ENCODE measurements at places on chromosomes 16 and 17.

- DNase-seq: no peak
Observed at GRCh38 chr16:15829460-15829859, 27.4 kb downstream of the MYH11 start.

GRCh38 chr16:79171504-79171903, 429.0 kb downstream of the MAF start:
- DNase-seq: no peak

GRCh38 chr17:80425835-80426426, 11.0 kb downstream of the ENDOV start:
- DNase-seq: no peak

GRCh38 chr16:77445324-77445723, 10.5 kb upstream of the ADAMTS18 start:
- no peak for DNase-seq

GRCh38 chr17:43720311-43721060, 38.1 kb downstream of the SOST start:
- peak; percentile 71 for DNase-seq

DNA sequence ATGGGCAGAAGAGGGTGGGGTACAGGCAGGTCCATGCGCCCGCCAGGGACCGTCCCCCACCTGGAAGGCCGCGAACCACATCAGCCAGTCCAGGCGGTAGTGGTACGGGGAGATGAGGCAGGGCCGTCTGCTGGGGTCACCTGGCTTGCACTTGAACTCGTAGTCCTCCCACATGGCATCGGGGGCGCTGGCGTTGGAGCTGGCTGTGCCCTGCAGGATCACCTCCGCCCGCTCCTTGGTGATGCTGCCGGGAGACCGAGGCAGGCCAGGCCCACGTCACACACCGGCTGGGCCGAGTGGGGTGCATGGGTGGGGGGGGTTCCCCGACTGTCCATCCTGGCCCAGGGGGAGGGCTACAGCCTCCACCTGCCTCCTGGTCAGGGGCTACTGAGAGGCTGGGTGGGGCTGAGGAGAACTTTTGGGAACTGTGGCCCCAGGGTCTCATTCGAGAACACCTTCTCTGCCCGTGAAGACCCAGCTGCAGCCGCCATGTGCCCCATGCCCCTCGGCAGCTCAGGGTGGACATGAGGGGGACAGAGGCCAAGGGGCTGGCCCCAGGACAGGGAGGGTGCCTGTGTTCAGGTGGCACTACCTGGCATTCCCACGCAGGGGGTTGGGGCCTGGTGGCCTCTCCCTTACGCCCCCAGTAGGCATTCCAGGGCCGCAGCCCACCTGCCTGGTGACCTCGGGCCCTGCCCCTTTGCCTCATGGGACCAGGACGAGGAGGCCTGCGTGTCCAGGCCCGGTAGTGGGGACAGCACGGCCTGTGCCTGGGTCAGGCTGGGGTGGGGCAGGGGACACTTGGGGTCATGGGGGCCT, 69.5 kb upstream of the GNG13 start:
- DNase-seq: no peak

GRCh38 chr17:74832421-74832820, 27.3 kb downstream of the GRIN2C start:
- DNase-seq: no peak

DNA sequence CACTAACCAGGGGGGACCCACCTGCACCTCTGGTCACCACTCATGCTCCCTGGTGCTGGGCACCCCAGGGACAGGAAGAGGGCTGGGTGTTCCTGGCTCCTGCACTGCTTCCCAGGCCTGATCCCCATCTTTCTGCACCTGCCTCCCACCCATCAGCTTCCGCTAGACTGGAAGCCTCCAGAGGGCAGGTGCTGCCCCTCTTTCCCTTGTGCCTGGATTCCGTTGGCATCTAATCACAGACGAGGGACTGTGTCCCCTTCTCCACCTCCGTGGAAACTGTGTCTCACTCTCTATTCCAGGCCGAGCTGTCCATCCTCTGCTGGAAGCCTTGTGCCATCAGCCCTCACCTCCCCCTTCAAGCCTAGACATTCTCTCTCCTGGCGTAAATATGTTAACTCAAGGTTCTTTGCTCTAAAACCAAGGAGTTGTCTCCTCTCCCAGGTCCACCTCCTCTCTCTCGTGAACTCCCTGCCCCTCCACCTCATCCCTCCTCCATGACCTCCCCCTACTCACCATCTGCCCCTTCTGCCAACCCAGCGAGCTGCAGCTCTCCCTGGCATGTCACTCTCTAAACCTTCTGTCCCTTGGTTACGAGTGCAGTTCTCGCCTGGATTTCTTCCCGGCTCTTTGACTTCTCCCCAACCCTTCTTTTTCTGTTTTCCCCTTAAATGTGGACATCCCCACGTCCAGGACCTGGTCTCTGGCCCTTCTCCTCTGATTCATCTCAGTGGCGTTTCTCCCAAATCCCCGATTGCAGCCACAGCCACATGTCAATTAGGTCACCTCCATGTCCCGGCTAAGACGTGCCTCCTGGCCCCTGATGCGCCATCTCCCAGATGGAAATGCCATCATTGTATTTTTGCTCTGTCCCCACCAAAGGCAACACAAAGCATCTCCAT, 107.7 kb downstream of the SEC14L1 start:
- no peak for DNase-seq

GRCh38 chr16:5024632-5025031, 9.1 kb downstream of the NAGPA start:
- no peak for DNase-seq

GRCh38 chr17:3907483-3908216, 8.6 kb downstream of the P2RX1 start:
- DNase-seq: no peak

DNA sequence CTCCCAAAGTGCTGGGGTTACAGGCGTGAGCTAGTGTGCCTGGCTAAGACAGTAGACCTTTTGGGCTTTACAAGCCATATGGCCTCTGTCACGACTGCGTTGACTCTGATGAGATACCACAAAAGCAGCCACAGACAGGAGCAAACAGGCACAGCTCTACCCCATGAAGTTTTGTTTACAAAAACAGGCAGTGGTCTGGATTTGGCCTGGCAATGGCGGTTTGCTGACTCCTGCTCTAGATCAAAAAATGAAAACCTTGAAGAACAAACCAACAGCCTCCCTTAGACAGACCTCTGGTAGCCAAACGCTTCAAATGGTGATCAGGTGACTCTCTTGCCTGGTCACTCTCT, 20.7 kb downstream of the SLC43A2 start:
- DNase-seq: no peak

DNA sequence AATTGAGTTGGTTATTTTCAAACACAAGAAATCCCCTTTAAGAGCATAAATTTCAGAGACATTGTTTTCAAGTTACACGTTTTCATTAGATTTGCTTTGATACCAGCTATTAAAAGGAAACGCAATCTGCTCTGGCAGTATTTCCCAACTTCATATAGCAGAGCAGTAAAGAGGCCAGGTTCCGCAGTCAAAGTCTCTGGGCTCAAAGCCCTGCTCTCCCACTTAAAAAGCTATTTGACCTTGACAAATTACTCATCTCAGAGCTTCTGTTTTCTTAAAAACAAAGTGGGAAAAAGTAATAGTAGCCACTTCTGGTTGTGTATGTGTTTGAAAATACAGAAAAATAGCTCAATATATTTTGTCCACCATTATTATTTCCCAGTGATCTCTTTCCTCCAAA, 89.7 kb upstream of the CDYL2 start:
- DNase-seq: no peak

GRCh38 chr17:42920922-42921321, 20.3 kb downstream of the G6PC1 start:
- no peak for DNase-seq

DNA sequence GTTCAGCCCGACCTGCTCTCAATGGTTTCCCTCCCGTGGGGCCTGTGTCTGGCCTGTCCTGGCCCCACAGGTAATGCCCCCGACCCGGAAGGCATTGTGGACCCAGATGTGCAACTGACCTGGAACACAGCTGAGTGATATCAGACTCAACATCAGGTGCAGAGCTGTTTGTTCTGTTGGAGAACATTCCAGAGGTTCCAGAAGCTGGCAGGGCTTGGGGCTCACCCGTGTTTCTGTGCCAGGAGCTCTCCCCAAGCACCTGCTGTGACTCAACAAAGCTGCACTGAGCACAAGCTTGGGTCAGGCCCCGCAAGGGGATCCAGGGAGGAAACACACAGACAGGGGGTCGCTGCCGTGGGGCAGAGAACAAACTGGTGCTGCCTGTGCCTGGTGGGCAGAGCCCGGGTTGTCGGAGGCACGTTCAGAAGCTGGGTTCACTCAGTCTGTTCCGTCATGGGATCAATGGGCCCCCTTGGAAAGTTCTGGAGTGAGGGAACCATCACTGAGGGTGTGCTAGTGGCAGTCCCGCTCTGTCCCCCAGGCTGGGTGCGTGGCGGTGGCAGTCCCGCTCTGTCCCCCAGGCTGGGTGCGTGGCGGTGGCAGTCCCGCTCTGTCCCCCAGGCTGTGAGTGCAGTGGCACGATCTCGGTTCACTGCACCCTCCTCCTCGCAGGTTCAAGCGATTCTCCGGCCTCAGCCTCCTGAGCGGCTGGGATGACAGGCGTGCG, 22.1 kb downstream of the HS3ST6 start:
- DNase-seq: no peak

- DNase-seq: no peak
Observed at GRCh38 chr17:5919089-5919488, 151.1 kb upstream of the WSCD1 start.

DNA sequence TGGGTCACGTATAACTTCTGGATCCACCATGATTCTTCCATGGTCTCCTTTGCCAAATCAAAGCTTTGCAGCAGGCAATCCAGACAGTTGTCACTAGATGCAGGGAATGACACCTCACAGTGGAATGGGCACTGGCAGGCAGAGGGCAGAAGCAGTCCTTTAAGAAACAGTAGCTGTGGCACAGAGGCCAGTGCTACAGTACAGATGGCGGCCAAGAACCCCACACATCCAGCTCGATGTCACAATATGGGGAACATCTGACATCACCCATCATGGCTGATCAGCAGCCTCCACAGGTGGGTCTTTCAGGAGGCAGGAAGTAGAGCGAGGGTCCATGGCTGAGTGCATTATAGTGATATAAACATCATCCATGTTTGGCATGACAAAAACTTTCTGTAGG, 18.8 kb upstream of the ERN1 start:
- no peak for DNase-seq

DNA sequence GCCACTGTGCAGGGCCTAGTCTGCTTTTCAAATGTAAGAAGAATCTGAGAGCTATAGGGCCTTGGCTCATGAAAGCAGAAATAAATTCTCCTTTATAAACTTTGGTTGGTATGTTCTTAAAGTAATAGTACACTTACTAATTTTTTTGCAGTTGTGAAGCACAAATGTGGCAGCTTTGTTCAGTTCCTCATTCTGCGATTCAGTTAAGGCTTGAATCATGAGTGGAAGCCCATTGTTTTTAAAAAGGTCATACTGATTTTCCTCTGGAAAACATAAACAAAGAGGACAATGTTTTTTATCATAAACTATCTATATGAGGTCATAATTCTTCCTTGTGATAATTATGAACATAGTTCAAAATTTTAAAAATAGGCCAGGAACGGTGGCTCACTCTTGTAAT, 23.6 kb upstream of the DYNC1LI2 start:
- DNase-seq: no peak

GRCh38 chr16:18842565-18842964, 41.2 kb upstream of the ARL6IP1 start:
- DNase-seq: no peak

- DNase-seq: no peak
Observed at GRCh38 chr16:4110680-4111079, 5.6 kb downstream of the ADCY9 start.

DNA sequence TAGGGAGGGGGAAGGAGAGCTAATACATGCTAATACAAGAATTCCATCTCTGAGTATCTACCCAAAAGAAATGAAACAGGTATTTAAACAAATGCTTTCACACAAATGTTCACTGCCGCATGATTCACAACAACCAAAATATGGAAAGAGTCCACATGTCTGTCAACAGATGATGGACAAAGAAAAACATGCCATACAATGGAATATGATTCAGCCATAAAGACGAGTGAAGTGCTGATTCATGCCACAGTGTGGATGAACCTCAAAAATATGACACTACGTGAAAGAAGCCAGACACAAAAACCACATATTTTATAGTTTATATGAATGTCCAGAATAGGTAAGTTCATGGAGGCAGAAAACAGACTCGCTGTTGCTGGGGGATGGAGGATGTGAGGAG, 321.4 kb downstream of the FOXL1 start:
- DNase-seq: no peak

GRCh38 chr16:88739977-88740726, 33.8 kb downstream of the CTU2 start:
- DNase-seq: no peak

- no peak for DNase-seq
Observed at GRCh38 chr16:11470676-11471415, 115.9 kb downstream of the LITAF start.

GRCh38 chr17:38427160-38427949, 909 bp upstream of the ARHGAP23 start:
- no peak for DNase-seq

DNA sequence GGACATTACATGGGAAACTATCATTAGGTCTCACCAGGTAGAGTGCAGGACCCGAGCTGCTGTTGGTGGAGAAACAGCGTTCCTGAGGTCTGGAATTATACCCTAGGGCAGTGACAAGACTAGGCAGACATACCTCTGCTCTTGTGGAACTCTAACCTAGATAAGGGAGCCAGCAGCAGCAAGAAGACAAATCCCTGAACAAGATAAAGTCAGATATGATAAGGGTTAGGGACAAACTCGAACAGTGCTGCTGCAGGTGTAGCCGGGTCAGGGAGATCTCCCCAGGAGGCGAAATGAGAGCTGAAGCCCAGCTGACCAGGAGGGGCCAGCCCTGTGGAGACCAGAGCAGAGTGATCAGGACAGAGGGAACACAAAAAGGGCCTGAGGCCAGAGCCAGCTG, 34.7 kb downstream of the ARSG start:
- no peak for DNase-seq

GRCh38 chr17:53896047-53896446, 73.3 kb downstream of the KIF2B start:
- no peak for DNase-seq

DNA sequence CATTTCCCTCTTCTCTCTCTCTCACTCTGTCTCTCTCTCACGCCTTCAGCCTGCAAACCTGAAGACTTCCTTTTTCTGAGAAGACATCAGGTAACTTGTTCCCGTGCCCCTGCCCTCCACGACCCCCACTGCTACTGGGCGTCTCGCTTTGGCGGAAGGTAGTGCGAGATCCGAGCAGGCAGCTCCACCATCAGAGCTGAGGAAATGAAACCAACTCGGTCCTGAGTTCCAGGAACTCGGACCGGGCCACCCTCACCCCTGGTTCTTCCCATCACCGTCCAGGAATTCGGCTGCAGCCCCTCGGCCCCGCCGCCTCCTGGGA, 585 bp downstream of the MLKL start:
- peak; percentile 18 for DNase-seq
